ENCODE measurements at places on chromosomes 3 and 15.

GRCh38 chr3:107729686-107730085 is 206.9 kb downstream of the BBX start:
- no peak for DNase-seq

DNA sequence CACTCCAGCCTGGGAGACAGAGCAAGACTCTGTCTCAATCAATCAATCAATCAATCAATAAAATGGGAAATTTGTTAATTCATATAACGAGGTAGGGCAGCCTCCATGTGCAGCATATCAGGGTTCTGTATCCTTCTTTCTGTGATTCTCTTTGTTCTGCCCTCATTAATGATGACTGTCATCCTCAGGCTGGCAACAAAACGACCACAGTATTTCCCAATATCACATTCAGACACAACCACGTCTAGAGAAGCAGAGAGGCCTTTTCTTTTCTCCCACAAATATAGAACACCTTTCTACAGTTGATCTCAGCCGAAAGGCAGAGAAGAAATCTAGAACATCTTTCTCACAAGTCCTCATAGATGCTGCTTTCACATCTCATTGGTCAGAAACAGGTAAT is 11.2 kb downstream of the CEP19 start:
- no peak for DNase-seq

- DNase-seq = peak; percentile 99
Observed at GRCh38 chr15:29670998-29671981, 151.0 kb downstream of the TJP1 start.

GRCh38 chr15:94098921-94099573 is 132.3 kb upstream of the MCTP2 start:
- no peak for DNase-seq

All from A549 (cell line).